ENCODE measurements at places on chromosomes 7 and 10.

GRCh38 chr7:97024209-97025129 lies at the start of gene DLX5:
DLX5 (minus strand) TSS chr7:97024831; CDS start chr7:97024623, 208 bp downstream.
- no peak for DNase-seq

GRCh38 chr7:89770161-89770560 lies 384.1 kb upstream of the STEAP1 start:
- DNase-seq, result no peak

DNA sequence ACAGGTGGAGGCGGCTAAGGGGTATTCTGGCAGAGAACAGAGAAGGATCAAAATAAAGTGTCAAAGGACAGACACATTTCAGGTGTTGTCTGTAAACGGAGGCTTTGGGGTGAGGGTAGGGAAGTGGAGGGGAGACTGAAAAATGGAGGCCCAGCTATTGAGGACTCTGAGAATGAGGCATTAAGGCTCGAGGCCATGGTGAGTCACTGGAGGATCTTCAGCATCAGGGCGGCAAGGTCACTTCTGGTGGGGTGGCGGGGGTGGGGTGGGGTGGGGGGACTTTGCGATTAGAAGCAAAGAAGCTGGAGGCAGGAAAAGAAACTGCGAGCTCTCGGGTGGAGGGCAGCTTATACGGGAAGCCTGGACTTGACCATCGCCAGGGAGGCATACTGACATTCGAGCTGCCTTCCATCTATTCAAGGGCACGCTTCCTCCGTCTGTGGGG lies 58.4 kb upstream of the PCGF5 start:
- DNase-seq, result no peak

GRCh38 chr10:52597189-52597863 lies 175.3 kb downstream of the MBL2 start:
- no peak for DNase-seq

DNA sequence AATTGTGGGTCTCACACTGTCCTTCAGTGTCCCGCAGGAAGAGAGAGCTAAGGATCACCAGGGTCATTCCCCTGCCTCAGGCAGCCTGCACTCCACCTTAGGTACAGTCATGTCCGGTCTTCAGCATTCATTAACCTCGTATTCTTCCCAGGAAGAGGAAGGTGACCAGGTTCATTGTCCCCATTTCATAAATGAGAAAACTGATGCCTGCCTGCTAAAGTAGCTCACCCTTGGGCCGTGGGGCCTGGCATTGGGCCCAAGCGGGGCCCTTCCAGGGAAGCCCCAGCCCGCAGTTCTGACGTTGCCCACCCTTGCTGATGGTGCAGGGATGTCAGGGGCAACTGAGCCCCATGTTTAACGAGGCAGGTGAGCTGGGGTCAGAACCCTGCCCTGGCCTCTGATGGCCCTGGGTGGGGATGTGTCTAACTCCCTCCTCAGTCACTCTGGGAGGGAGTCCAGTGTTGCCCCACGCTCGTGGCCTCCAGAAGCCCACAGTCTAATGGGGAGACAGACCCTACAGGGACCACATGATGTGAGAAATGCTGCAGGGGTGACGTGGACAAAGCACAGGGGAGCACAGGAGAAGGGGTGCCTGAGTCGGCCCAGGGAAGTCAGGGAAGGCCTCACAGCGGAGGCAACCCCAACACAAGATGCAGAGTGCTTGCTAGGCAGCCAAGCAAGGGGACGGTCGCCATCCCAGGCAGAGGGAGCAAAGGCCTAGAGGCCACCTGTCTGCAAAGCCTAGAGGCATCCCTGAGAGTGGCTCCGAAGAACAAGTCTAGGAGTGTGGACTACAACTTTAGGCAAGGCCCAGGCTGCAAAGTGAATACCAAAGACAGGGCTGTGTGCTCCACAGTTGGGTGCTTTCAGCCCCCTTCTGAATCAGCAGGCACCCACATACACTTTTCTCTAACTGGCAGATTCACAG lies 25.1 kb downstream of the DDIT4 start:
- no peak for DNase-seq

DNA sequence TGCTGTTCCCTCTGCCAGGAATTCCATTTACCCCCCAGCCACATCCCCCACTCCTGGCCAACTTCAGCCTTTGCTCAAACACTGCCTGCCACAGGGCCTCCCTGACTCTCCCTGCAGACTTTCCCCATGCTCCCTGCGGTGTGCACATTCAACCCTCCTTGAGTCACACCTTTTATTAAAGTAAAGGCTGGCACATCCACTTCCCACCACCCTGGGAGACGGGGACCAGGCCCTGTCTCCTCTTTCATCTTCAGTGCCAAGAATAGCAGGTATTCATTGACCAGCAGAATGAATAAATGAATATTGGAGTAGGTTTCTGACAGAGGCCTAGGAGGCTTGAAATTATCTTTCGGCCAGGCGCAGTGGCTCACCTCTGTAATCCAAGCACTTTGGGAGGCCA lies 91.4 kb downstream of the GRK5 start:
- DNase-seq, result no peak

All from fibroblast of the conjunctiva (primary cell).